ENCODE measurements at places on chromosomes 1 and 21. TPM values are rescaled to one million over a fixed set of nuclear protein-coding genes. Genes with fewer than 3 reads are reported as not detected.

DNA sequence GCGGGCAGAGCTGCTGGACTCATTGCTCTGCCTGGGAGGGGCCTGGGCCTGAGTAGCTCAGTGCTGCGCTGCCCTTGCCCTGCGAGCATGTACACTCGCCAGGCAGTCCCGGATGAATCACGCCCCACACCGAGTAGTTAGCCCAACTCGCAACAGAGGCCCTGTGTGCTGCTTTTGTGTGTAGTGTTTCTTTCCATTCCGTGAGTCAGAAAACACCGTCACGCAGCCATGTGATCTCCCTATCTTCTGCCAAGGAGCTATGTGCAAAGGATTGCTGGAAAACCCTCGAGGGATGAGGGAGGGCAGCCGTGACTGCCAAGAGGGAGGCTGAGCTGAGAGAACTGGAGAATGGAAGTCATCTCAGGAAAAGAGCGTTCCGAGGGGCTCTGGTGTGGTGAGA lies 37.3 kb downstream of the NENF start:
- DNase-seq: peak; percentile 84

DNA sequence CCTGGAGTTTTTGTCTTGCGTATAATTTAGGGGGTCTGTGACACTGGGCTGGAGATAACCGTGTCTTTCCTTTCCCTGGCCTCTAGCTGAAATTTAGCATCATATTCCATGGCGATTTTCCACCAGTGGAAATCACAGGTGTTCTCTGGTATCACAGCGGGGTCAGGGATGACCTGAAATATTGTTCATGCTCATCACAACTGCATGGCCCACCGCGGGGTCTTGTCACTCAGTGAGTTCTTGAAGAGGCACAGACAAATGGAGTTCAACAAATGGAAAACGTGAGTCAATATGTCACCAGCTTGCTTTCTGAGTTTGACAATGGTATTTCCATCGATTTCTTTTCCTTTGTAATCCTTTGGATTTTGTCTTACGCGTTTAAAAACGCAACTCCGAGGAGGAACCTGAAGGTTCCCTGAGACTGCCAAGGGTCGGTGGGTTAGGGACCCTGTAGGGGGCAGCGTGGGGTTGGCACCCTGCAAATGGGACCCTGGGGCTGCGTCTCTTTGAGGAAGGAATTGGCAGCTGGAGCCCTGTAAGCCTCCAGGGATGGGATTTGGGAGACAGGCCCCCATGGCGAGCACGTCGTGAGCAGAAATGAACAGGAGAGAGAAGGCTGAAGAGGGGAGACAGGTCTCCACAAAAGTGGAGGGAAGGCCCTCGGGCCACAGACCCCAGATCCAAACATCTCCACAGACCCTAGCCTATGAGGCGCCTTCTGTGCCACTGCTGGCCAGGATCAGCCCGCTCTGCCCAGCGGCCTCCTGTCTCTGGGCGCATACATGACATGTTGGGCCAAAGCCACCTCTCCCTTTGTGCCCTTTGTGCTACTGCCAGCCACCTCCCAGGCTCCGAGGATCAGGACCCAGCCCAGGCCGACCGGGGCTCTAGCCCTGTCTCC lies 32.1 kb upstream of the RUNX3 start:
- no peak for DNase-seq

DNA sequence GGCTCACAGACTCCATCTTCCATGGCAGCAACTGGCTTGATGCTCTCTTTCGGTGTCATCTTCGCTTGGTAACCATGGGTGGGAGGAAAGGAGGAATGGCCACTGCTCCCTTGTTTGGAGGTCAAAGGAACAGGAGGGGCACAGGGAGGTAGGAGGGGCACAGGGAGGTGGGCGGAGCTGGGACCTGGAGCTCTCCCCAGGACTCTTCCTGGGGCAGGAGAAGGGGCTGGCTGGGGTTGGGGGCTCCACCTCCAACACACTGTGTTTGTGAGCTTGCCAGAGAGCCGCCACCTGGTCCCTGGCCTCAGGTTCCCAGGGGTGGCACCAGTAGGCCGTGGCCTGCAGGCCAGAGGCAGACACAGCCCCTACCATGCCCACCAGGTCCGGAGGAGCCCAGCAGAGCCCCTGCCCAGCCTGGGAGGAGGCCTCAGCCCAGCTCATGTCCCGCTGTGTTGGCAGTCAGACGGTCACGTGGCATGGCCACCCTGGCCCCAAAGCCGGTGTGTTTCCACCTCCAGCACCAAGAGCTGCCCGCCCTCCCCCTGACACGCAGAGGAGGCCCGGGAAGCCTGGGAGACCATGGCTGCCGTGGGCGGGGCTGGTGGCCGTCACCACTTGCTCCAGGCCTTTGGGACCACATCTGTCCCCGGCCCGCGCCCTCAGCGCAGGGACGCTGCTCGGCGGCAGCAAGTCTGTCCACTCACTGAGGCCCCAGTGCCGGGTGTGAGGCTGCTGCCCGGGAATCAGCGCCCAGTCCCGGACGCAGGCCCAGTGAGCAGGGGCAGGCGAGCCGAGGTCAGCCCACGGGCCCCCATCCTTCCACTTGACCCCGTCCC lies 73.9 kb downstream of the MORN1 start:
- DNase-seq: no peak

PLEKHA6 gene
- 4.1 TPM for total RNA-seq

- DNase-seq: no peak
Observed at GRCh38 chr1:106620521-106620954, 435.9 kb upstream of the PRMT6 start.

DNA sequence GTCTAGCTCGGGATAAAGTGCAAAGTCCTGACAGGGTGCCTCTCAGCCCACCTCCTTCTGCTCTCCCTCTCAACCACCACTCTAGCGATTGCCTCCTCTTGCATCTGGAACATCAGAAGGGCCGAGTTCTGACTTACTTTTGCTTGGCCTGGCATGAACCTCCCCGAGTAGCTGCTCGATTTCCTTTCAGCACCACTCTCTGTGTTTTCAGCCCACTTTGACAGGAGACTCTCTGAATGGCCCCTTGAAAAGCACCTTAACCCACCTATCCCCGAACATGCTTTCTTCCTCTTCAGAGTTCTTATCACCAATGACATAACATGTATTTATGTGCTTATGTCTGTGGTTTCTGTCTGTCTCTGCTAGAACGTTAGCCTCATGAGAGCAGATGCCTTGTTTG lies 225.8 kb upstream of the RUNX1 start:
- no peak for DNase-seq

DNA sequence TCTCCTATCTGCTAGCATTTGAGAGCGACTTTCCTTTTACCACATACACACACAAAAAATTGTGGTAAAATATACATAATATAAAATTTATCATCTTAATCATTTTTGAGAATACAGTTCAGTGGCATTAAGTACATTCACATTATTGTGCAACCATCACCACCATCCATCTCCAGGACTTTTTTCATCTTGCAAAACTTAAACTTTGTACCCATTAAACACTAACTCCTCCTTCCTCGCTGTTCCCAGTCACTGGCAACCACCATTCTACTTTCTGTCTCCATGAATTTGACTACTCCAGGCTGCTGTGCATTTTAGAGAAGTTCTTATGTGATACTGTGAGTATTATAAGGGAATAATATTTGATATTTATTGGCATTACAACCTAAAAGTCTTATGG lies 181.3 kb downstream of the C1orf21 start:
- DNase-seq: no peak

GRCh38 chr1:240618946-240619345 lies 7.0 kb upstream of the GREM2 start:
- no peak for DNase-seq

- DNase-seq: peak; percentile 62
Observed at GRCh38 chr1:68120136-68120791, 69.8 kb upstream of the DIRAS3 start.

CELA3A gene
- not detected for total RNA-seq

DNA sequence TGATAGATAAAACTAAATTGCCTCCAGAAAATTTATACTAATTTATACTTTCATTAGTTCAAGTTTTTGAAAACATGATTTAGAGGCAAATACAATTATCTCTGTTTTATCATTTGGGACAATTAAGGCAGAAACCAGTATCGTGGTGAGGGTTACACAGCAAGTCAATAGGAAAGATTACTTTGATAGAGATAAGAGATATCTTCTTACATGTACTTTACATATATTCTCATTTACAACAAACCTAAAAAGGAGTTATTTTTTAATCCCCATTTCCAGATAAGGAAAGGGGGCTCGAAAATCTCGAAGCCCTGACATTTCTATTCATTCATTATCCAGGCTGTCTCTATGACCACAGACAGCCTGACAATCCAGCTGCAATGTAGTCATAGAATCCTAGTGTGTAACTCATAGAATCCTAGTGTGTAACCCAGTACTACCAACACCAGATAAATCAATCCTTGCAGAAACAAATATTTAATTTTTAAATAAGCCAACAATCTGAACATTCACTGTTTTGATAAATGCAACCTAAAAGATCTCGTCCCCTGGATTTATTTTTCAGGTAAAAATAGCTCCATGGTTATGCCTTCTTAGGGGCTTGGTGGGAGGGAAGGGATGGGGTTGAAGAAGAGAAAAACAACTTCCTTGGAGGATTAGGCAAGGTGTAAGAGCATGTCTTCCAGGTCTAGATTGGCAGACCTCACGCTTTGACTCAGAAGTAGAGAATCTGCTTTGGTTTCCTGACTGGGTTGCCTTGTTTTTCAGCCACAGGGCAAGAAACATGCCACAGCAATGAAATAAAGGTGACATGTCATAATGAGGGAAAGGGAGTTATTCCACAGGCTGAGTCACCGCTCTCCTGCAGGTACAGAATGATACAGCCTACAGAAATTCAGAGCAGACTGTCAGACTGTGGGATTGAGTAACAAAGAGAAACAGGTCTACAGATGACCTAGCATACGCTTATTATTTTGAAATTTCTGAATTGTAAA lies 45.6 kb downstream of the IRF2BP2 start:
- no peak for DNase-seq

- no peak for DNase-seq
Observed at GRCh38 chr21:16205527-16205926, 475.7 kb downstream of the USP25 start.

DNA sequence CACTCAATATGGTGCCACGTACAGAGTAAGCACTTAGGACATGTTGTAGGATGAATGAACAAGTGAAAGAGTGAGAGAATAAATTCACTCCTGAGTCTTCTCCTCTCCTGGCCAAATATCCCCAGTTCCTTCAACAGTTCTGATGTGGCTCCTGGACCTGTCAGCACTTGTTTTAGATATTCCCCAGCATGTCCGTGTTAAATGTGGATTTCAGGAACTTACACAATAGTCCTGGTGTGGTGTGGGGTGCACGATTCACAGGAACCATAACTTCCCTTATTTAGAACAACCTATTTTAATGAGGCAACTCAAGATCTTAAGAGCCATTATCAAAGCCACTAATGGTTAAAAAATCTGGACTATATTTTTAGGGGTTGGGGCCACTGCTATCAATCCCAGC lies 39.0 kb upstream of the MYSM1 start:
- DNase-seq: no peak
